ENCODE measurements at places on chromosomes 2 and 18. TPM values are rescaled to one million over a fixed set of nuclear protein-coding genes. Genes with fewer than 3 reads are reported as not detected.

- H3K27ac ChIP-seq: no peak overlapping the region
- DNase-seq: no peak
- no peak overlapping the region for H3K4me3 ChIP-seq
These were observed 12.3 kb upstream of the RESP18 start for GRCh38 chr2:219344751-219345430.

- peak overlapping the region; percentile 60 for H3K27ac ChIP-seq
- no peak overlapping the region for H3K4me3 ChIP-seq
- peak; percentile 60 for DNase-seq
- no peaks in the 10 kb centered on the region for H3K27me3 ChIP-seq
- no peaks in the 10 kb centered on the region for H3K36me3 ChIP-seq
These were observed 249.9 kb upstream of the RBBP8 start for GRCh38 chr18:22683196-22683676.

- H3K4me1 ChIP-seq: peaks cover 5% of the 10 kb centered on the region
- no peak overlapping the region for H3K27ac ChIP-seq
- no peaks in the 10 kb centered on the region for H3K36me3 ChIP-seq
- H3K4me3 ChIP-seq: peak overlapping the region; percentile 31
These were observed 9.6 kb upstream of the HOXD1 start for GRCh38 chr2:176178757-176179295.

DNA sequence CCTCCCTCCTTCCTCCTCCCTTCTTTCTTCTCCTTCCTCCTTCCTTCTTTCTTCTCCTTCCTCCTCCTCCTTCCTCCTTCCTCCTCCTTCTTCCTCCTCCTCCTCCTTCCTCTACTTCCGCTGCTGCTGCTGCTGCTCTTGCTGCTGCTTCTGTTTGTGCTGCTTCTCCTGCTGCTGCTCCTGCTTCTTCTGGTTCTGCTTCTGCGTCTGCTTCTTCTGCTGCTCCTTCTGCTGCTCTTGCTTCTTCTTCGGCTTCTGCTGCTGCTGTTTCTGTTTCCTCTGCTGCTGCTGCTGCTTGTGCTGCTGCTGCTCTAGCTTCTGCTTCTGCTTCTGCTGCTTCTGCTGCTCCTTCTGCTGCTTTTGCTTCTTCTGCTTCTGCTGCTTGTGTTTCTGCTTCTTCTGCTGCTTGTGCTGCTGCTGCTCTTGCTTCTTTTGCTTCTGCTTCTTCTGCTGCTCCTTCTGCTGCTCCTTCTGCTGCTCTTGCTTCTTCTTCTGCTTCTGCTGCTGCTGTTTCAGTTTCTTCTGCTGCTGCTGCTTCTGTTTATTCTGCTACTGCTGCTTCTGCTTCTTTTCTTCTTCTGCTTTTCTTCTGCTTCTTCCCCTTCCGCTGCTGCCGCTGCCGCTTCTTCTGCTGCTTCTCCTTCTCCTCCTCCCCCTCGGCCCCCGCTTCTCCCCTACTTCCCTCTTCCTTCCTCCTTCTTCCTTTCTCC, 8.6 kb downstream of the SNRNP27 start:
- no peak for DNase-seq
- no peak overlapping the region for H3K27ac ChIP-seq
- H3K36me3 ChIP-seq: no peaks in the 10 kb centered on the region

DNA sequence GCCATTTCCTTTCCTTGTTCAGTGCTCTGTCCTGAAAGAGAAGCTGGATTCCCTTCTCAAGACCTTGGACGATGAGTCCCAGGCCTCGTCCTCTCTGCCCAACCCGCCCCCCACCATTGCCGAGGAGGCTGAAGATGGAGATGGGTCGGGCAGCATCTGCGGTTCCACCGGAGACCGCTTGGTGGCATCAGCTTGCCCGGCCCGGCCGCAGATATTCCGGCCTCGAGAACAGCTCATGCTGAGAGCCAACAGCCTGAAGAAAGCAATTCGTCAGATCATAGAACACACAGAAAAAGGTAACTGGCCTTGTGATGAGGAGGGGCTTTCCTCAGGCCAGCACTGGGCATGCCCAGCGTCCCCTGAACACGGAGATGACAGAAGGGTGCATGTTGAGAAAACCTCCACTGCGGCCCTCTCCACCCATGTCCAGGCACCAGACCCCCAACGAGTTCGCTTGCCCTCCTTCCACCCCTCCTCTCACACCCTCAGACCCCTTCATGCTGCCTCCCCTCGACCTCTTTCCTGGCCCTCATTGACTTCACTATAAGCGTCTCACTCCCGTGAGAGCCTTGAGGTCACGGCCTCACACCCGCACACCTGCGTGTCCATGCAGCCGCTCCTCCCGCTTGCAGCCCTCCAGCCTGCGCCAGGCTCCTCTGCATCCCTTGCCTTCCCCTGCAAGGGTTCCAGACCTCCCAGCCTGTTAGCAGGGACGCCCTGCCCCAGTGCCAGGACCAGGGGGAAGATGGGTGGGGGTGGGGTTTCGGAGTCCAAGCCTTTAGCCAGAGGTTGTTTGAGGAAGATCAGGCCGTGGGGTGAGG, 95.0 kb downstream of the DGKD start:
- H3K36me3 ChIP-seq: peaks cover 9% of the 10 kb centered on the region
- peak overlapping the region; percentile 32 for H3K27ac ChIP-seq
- no peak overlapping the region for H3K4me3 ChIP-seq
- no peaks in the 10 kb centered on the region for H3K27me3 ChIP-seq

- H3K27me3 ChIP-seq: no peaks in the 10 kb centered on the region
- H3K36me3 ChIP-seq: no peaks in the 10 kb centered on the region
- no peaks in the 10 kb centered on the region for H3K4me1 ChIP-seq
These were observed 1.1 kb upstream of the TWIST2 start for GRCh38 chr2:238846628-238847418.

DNA sequence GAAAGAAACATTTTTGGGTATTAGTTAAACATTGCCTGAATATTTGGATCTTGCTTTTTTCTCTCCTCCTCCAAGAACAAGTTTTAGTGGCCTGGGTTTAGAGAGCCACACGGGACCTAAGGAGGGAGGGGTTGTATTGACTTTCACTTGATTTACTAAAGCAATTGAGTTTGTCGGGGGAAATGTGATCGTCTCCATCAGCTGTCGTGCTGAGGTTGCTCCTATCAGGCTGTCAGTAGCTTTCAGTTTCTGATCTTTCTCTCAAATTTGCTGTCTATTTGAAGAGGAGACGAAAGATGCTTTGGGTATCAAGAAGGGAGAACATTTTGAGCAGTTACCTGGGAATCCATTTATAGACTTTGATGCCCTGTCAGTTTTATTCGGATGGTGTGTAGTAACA, 106.0 kb downstream of the SETBP1 start:
- no peak for DNase-seq
- peaks cover 28% of the 10 kb centered on the region for H3K4me1 ChIP-seq
- no peak overlapping the region for H3K27ac ChIP-seq

- no peaks in the 10 kb centered on the region for H3K4me1 ChIP-seq
- H3K27me3 ChIP-seq: no peaks in the 10 kb centered on the region
These were observed 776.1 kb upstream of the SOX11 start for GRCh38 chr2:4916094-4916493.

Gene SGPP2
- not detected for total RNA-seq

DNA sequence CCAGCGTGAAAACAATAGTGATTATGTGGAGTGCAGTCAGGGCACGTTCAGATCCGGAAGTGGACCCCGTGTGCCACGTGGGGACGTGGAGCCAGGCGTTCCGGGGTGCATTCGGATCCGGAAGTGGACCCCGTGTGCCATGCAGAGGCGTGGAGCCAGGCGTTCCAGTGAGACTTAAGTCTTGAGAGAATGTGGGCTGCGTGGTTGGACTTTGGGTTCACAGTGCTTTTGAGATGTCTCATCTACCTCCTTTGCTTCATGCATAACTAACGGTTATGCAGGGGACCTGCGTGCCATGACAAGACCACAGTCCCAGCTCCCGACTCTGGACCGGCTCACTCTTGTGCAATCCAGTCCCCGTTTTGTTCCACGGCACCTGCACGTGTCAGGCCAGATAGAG, 28.8 kb downstream of the CTDP1 start:
- H3K27me3 ChIP-seq: no peaks in the 10 kb centered on the region
- no peak overlapping the region for H3K4me3 ChIP-seq

Gene MC5R
- not detected for total RNA-seq

- H3K36me3 ChIP-seq: no peaks in the 10 kb centered on the region
- H3K4me1 ChIP-seq: no peaks in the 10 kb centered on the region
- H3K4me3 ChIP-seq: no peak overlapping the region
- DNase-seq: no peak
These were observed 3.9 kb upstream of the TMEM178A start for GRCh38 chr2:39661826-39662225.

DNA sequence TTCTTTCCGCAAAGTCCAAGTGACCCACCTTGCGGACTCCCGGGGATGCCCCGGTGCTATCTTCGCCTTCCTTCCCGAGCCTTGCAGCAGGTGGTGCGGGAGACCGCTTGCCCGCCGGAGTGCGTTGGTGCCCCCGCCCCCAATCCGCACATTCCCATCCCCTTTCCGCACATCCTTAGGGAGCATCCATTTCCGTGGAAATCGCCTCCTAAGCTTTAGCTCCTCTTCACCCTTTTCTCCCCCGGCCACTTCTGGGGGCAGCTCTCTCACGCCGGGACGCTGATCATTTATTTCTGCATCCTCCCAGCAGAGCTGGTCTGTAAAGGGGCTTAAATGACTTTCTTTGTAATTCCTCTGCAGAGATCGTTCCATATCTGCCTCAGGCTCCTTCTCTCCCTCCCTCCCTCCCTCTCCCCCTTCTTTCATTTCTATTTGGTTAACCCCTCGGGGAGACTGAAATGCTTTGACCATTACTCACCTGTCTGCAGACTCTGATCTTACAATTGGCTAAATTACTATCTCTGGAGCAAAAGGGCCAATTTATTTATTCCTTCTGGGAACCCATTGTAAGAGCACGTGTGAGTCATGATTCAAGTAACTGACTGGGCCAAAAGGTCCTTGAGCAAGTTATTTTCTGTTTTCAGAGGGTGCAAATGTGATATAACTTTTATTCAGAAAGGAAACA, 1.3 kb upstream of the LYPD1 start:
- no peaks in the 10 kb centered on the region for H3K27me3 ChIP-seq
- no peak overlapping the region for H3K27ac ChIP-seq
- H3K36me3 ChIP-seq: no peaks in the 10 kb centered on the region
- peaks cover 11% of the 10 kb centered on the region for H3K4me1 ChIP-seq
- peak overlapping the region; percentile 53 for H3K4me3 ChIP-seq

- H3K27ac ChIP-seq: no peak overlapping the region
- no peaks in the 10 kb centered on the region for H3K36me3 ChIP-seq
- H3K4me1 ChIP-seq: no peaks in the 10 kb centered on the region
- H3K27me3 ChIP-seq: no peaks in the 10 kb centered on the region
- H3K4me3 ChIP-seq: no peak overlapping the region
These were observed 123.2 kb upstream of the TWIST2 start for GRCh38 chr2:238724728-238725127.

DNA sequence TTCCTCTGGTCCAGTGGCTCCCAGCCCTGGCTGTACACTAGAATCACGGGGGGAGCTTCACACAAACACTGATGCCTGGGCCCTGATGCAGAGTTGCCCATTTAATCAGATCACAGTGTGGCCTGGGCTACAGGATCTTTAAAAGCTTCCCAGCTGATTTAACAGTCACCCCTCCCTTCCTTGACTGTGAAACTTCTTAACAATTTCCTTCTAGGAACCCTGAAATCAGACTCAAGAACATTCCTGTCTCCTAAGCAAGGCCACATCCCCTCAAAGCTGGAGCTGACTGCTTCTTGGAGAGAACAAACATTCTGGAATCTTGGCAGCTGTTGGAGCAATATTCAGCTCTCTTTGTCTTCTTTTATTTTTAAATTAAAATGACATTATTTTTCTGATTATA, 88.7 kb downstream of the ADD2 start:
- no peaks in the 10 kb centered on the region for H3K27me3 ChIP-seq
- H3K4me3 ChIP-seq: no peak overlapping the region
- DNase-seq: no peak
- no peaks in the 10 kb centered on the region for H3K4me1 ChIP-seq

GRCh38 chr2:218252509-218253231, 8.1 kb upstream of the GPBAR1 start:
- DNase-seq: peak; percentile 21
- no peak overlapping the region for H3K4me3 ChIP-seq
- H3K27ac ChIP-seq: no peak overlapping the region

DNA sequence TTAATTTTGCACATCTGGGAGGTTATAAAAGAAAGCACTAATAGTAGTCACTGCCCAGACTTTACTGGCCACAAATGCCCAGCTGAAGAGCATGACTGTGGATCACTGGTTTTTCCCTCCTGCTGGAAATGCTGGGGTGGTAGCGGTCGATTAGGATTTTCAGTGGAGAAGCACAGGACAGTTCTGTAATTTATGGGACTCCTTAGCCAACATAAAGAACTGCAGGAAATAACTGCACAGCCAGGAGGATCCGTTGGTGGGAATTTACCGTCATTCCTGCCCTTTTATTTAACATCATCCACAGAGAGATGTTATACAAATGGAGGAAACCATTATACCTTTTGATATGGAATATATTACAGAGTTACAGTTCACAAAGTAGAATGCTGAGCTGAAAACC, 61.5 kb downstream of the TNFRSF11A start:
- no peaks in the 10 kb centered on the region for H3K4me1 ChIP-seq
- no peak for DNase-seq
- no peak overlapping the region for H3K4me3 ChIP-seq

Gene GAREM2
- total RNA-seq: 15.6 TPM

DNA sequence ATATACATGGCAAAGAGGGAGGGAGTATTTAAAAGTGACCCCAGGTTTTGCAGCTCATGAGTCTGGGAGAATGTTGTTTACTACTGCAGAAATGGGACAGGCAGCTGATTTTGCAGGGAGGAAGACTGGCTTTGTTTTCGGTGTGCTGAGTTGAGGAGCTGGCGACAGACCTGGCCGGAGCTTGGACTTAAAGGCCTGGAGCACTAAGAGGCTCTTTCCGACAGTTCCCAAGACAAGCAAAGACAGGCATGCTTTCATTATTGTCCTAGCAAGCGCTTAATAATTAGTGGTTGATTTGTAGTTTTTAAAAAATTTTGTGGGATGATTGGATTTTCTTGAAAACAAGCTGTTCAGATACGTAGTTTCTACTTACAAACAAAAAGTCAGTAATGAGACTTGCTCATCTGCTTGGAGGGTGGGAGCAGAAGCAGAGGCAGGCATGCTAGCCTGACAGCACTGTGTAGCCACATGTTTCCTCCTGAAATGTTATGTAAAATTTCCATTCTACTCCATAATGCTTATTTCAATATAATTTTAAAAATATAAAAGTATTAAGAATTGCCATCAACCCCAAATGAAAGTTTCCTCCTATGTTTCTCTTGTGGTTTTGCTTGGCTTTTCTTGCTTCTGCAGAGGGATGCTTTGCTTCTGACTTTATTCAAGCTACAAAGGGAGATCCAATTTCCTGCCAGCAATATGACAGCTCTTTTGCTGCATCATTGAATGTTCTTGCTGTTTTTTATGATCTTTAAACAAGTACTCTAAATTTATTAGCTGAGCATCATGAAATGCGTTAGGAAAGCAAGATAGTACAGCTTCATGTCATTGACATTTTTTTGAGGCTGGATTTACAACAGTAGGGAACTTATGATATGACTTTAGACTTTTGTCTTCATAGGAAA, 75.8 kb downstream of the PHLPP1 start:
- no peaks in the 10 kb centered on the region for H3K36me3 ChIP-seq
- no peak for DNase-seq
- H3K4me3 ChIP-seq: no peak overlapping the region
- no peaks in the 10 kb centered on the region for H3K27me3 ChIP-seq
- peaks cover 15% of the 10 kb centered on the region for H3K4me1 ChIP-seq

Measured in Caco-2 (cell line).